ENCODE measurements at places on chromosomes 13 and 19.

DNA sequence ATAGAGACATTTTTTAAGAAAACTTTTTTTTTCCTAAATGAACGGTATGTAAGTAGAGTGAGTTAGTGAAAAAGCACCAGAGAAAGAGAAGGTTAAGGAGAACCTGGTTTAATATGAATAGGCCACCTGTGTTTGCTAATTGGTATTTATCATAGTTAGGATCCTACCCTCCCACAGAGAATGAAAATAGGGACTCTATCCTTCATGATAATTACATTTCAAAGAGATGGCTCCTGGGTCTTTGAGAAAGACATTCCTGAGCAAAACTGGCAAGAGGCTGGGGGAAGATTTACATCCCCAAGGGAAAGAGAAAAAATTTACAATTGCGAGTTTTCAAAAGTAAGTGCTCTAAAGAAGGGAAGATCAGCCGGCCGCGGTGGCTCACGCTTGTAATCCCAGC lies 1284.5 kb downstream of the SLITRK1 start:
- DNase-seq, result no peak

DNA sequence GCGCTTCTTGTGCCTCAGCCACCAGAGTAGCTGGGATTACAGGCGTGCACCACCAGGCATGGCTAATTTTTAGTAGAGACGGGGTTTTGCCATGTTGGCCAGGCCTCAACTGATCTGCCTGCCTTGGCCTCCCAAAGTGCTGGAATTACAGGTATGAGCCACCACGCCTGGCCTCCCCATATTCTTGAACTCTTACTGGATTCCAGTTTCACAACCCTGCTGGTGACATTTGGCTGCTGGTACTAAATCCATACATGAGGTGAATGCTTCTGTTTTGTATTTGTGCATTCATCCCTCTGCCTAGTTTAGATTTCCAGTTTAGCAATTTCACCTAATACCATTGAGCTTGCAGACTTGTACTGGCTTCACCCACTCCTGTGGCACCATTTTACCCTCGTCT lies 13.9 kb downstream of the SLC25A15 start:
- no peak for DNase-seq

DNA sequence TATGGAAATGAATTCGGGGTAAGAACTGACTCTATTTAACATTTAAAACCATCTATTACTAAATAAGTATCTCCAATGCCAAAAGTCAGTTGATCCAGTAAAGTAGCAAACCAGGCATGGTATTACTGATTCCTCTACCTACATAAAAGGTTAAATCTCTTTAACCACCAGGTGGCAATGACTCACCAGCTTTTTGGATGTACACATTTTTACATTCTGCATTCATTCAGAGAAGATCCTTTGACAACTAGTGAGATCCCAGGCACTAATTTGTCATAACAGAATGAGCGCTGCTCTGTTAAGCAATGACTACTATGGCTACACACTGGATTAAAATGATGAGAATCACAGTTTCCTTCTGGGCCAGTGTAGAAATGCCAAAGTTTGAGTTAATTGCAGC lies 329.8 kb upstream of the GPC6 start:
- no peak for DNase-seq

DNA sequence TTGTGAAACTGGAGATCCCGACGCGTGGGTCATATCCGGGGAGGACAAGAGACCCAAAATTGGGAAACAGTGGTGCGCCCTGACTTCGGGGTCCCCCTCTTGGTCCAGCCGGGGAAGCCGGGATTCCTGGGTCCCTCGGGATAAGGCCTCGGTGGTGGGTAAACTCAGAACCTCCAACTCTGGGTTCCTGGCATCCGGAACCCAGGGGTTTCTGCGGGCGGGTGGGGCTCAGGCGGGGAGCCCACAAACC lies 688 bp downstream of the ZFP36 start:
- no peak for DNase-seq

GRCh38 chr13:111638233-111638632 lies 317.8 kb downstream of the TEX29 start:
- no peak for DNase-seq

DNA sequence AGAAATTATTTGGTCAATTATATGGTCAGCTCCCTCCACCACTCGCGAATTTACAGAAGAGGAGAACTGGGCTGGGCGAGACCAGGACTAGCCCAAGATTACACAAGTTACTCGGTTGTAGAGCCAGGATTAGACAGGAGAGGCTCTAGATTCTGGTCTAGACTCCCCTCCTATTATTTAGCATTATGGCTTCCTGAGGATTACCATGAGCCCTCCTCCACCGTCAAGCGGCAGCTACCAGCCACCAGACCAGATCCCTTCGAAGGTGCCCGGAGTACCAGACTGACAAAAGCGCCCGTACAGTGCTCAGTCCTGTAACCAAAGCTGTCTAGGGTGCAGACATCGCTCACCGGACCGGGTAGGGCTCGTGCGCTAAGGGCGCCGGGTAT lies 497 bp upstream of the MLNR start:
- no peak for DNase-seq

DNA sequence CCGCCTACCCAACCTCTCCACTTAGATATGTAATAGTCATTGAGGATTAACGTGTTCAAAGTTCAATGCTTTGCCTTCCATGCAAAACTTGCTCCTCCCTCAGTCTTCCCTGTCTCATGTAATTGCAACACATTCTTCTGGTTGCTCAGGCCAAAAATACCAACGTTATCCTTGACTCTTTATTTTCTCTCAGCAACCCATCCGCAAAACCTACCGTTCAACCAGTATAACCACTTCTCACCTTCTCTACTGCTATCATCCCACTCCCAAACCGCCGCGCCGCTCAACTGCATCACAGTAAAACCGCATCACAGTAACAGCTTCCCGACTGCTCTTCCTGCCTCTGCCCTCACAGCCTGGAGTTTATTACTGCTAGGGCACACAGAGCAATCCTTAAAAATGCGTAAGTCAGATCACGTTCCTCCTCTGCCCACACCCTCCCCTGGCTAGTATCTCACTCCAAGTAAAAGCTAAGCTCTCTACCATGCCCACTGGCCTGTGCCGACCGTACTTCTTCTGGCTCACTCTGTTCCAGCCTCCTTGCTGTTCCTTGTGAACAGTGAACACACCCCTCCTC lies 8.2 kb downstream of the MTIF3 start:
- no peak for DNase-seq

DNA sequence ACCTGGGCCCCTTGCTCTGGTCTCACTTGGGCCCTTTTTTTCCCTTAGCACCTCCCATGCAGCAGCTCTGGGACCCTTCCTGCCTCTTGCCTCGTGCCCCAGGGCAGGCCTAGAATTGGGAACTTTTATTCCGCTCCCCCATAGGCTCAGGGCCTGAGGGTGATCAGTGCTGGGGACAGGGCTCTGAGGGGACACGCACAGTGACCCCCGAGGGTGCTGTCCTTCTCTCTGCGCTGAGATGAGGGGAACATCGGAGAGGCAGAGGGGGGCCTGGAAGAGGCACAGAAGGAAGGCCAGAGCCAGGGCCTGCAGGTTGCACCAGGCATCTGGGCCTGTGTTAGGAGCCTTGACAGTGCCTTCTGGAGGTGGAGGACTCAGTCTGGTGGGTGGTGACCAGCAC lies 10.8 kb downstream of the EPN1 start:
- DNase-seq, result no peak

DNA sequence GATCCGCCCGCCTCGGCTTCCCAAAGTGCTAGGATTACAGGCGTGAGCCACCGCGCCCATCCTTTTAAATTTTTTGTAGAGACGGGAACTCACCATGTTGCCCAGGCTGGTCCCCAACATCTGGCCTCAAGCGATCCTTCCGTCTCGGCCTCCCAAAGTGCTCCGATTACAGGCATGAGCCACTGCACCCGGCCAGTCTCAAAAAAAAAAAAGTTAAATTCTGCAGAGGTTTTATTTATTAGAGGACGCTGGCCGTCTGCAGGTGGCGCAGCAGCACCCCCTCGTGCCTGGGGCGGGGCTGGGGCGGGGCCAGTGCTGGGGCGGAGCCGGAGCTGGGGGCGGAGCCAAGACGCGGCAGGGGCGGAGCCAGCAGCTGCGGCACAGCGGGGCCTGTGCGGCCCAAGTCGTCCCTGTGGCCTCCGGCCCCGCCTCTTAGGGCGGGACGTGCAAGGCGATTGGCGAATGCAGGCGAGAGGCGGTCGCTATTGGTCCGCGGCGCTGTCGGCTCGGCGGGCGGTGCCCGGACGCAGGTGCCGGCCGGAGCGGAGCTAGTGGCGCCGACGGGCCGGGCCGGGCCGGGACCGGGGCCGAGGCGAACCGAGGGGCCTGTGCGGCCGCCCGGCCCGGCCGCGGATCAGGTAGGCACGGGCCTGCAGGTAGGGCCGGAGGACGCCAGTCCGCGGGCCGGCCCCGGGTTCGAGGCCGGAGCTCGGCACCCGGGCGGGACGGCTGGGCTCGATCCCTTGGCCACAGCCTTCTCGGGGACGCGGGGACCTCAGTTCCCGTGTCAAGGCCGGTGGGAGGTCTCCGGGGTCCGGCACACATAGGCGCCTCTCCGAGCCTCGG lies at the start of gene MARCHF2:
Gene MARCHF2 (plus strand): TSS at position 523 of the 846 bp plus-strand sequence. CDS start 8,536 bp downstream, outside the sequence.
- DNase-seq, result peak; percentile 95

DNA sequence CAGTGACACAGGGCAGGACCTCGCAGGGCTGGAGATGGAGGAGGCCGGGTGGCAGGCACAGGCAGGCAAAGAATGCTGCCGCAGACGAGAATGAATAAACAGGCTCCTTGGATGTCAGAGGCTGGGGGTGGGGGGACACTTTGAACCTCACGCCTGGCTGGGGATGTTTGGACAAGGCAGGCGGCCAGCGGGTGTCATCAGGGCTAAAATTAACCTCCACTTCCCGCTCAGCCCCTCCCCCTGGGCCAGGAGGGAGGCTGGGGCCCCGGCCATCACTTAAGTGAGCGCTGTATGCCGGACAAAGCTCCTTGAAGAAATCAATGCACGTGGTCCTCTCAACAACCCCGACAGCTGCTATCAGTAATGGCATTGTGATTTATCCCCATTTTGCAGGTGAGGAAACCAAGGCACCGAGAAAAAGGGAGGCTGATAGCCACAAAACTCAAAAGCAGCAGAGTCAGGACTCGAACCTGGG lies 10.3 kb upstream of the FUT5 start:
- DNase-seq, result peak; percentile 41

DNA sequence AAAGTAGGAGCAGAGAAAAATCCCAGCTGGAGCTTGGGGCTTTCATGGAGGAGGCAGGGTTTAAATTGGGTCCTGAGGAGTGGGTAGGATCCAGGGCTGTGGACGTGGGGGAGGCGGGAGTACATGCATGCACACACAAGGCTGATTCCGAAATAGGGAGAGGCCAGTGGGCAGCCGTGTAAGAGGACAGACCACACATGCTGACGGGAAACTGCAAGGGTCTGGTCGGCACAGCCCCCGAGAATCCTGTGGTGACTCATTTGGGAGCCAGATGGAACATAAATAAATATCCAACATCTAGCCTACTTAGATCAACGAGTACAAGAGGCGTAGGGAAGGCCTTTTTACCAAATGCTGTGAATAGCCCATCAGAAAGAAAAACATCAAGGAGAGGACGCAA lies 216.3 kb upstream of the ZNF507 start:
- no peak for DNase-seq

DNA sequence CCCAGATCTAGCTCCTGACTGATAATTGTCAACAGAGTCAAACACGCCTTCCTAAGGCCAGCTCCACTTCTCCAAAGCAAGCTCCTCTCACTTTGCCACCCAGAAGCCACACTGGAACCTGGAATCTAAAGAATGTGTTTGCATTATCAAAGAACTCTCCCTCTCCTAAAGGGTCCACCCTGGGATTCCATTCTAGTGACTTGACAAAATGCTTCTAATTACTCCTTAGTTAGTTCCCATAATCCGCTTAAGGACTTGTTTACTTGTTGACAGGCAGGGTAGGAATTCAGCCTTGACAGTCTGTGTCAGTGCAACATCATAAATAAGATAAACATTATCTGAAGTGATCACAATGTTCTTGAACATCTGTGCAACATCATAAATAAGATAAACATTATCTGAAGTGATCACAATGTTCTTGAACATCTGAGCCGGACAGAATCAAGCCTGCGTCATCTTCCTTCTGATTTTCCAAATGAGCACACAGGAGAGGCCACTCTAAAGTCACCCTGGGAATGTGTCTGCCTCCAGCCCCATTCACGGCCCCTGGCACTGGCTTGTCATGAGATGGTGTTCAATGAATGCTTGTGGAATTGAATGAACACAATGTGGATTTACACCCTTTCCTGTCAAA lies 512.1 kb downstream of the IRS2 start:
- peak; percentile 65 for DNase-seq

DNA sequence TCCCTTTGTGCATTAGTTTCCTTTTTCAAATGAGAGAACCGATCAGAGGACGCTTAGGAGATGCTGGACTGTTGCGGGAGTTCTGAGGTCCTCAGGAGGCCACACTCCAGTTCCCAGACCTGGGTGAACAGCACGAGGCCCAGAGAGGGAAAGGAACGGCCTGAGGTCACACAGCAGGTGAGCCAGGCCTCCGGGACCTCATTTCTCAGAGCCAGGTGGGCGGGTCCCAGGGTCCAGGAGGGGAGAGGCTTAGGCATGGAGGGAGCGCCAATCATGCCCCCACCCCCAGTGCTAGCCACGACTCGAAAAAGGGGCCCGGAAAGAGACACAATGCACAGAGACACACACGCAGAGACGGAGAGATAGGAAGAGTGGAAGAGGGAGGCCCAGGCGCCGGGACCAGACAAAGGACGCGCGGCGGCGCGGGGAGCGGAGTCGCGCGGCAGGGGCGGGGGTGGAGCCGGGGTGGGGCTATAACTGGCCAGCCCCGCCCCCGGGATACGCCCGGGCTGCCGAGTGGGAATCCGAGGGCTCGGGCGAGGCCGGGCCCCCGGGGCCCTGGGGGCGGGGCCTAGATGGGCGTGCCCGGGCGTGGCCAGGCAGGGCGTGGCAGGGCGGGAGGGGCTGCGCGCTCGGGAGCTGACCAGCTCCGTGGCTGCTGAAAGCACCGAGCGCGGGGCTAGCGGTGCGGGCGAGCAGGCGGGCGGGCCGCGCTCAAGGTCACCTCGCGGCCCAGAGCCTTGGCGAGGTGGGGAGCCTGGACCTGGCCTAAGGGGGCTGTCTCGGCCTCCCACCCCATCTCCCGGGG lies 1.6 kb downstream of the ELAVL3 start:
- DNase-seq, result no peak

GRCh38 chr13:48838193-48838973 lies 137.3 kb upstream of the FNDC3A start:
- peak; percentile 24 for DNase-seq

DNA sequence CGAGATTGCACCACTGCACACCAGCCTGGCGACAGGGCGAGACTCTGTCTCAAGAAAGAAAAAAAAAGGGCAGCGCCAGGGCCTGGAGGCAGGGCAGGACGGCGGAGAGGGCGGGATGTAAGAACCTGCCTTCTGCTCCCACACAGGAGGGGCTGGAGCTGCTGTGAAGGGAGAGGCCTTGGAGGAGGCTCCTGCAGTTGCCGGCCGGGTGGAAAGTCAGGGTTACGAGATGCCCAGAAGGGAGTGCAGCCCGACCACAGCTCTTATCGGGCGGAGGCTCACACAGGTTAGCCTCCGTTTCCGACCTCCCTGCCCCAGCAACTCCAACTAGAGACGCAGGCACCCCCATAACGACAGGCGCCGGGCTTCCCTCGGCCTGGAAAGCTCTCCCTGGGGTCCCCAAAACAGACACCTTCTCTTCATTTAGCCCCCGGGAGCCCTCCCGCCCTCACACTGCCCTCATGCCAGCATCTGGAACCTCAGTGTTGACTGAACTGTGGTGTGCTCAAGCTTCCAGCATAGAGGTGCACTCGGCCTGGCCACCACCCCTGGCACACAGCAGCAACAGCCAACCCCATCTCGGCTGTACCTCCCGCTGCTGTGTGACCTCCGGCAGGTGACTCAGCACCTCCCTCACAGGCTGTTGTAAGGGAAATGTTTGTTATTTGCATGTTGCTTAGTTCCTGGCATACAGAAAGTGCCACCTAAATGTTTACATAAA lies 1.4 kb downstream of the PLPP2 start:
- peak; percentile 65 for DNase-seq
